ENCODE measurements at places on chromosomes 1 and 21.

DNA sequence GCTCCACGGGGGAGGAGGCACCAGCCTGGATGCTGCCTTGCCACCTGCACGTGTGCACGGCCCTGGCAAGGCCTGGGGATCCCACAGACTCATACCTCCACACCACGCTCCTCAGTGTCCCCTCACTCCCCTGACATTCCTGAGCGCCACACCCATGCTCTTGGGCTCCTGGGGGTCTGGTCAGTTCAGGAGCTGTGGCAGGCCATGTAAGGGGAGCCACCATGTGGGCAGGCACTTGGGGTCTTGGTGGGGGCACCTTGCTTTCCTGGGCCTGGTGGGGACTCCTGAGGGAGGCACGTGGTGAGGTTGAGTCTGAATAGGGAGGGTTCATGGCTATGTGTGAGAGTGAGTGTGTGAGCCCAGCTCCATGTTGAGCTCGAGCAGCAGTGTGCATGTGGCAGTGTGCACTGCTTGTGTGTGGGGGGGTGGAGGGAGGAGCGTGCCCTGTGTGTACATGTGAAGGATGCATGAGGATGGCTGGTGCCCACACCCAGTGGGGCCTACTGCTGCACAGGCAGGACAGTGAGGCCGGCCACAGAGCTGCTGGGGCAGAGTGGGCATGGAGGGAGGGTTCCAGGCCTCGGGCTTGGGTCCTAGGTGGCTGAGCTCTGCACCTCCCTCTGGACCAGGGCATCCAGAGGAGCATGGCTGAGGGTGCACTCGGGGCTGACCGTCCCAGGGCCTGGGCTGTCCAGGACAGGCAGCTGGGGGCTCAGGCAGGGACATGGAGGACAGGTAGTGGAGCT is 1.6 kb downstream of the GJC2 start:
- no peak for DNase-seq

GRCh38 chr1:156228501-156228900 is 13.5 kb upstream of the BGLAP start:
- DNase-seq = no peak

GRCh38 chr21:45607909-45608295 is 35.6 kb upstream of the PCBP3 start:
- DNase-seq = no peak

DNA sequence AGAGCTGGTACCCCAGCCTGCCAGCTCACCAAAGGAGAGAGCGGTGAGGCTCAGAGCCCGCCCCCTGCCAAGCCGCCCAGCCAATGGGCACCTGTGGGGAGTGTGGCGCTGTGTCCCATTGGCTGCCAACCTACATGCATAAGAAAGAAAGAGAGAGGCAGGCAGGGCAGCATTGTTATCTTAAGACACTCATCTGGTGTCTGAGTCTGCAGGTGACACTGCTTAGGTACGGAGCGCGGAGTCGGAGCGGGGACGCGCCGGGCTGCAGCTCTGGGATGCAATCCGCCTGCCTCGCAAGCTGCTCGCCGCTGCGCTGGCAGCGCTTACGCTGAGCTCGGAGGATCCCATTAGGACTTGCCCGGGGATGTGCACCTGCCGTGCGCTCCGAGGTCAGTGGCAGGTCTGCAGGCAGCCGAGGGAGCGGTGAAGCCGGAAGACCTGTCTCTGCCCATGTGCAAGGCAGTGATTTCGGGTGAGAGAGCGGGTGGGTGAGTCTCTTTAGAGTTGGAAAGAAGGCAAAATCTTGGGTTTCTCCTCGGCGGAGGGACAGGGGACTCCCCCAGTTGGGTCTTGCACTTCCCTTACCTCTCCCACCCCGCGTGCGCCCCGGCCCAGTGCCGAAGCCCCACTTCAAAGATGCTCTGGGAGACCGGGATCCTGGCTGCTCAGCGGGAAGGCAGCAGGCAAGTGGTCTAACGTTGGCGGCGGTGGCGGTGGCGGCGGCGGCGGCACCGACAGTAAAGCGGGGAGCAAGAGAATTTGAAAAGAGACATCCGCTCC is at the start of gene BRINP2:
TSS of gene BRINP2 (plus strand) at position 203 of the 780 bp plus-strand sequence. CDS start 58,919 bp downstream, outside the sequence.
- DNase-seq = peak; percentile 31

- no peak for DNase-seq
Measured at GRCh38 chr21:26565111-26565510, 8.0 kb downstream of the CYYR1 start.

GRCh38 chr1:177659281-177659680 is 310.6 kb downstream of the SEC16B start:
- DNase-seq = no peak

GRCh38 chr1:70994753-70995268 is 52.8 kb downstream of the PTGER3 start:
- no peak for DNase-seq

Measured in fibroblast of mammary gland (primary cell).